NCI-H524 (cell line): ENCODE measurements at places on chromosomes 1 and 21.

DNA sequence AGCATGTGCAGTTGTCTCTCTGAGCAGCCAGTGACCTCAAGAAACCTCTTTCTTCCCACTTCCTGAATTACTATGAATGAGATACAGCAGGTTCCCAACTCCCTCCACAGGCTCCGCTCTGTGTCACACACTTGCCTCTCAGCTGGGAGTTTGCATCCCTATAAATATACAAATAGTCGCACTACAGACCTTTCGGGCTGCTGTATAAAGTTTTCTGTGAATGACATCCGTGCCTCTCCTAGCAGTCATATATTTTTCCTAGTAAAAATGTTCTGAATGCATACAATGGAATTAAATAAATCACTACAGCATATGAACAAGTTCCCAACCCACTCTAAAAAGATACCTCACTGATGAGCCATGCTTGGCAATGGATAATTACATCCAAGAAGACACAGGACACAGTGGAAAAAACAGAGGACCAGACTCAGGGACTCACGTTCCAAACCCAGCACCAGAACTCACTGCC is 66.8 kb downstream of the CAPZB start:
- DNase-seq, result no peak

GRCh38 chr1:2385606-2386280 is 5.6 kb downstream of the MORN1 start:
- DNase-seq, result no peak

DNA sequence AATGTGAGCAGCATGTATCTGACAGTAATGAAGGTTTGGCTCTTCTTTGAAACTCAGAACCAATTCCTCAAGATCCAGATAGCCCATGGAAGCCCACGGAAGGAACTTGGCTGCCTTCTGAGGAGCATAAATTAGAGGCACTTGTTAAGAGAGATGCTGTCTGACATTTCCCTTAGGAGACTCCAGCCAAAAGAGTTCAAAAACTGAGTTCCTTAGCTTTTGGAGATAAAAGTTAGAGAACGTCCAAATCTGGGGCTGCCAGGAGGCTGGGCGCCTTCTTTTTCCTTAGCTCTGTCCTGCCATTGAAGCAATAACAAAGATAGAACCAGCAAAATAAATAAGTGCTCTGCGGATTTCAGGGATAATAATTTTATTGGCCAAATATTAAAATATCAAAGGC is 439.6 kb upstream of the USP24 start:
- no peak for DNase-seq

DNA sequence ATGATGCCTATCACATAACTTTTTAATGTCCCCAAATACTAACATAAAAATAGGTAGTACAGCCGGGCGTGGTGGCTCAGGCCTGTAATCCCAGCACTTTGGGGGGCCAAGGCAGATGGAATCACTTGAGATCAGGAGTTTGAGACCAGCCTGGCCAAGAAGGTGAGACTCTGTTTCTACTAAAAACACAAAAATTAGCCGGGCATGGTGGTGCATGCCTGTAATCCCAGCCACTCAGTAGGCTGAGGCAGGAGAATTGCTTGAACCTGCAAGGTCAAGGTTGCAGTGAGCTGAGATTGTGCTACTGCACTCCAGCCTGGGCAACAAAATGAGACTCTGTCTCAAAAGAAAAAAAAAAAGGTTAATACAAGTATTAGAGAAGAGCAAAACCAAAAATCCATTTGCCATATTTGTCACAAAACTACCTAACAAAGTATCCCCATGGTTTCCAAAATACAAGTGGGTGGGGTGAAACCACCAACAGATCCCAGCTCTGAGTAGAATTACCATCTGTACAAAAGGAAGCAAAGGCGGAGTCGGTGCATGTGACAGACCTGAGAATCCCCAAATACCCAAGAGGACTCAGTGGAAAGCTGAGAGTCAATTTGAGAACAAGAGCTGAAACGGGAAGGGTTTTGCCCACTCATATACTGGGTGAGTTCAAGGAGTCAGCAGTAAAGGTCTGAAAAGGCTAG is 113.2 kb downstream of the TOMM20 start:
- no peak for DNase-seq

DNA sequence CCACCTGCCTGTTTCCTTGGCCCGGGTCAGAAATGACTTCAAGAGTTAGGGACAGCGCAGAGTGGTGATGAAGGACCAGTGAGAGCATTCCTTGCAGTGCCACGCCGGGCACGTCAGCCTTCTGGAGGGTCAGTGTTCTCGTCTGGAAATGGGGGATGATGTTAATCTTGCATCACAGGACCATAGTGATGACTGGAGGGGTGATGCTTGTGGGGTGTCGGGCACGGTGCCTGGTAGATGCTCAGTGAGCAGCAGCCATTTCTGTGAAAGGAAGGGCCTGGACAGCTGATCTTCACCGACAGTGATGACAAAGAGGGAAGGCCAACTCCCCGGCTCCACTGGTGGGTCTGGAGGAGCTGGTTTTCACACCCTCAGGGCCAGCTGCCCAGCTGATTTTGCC is 56.2 kb downstream of the DDX20 start:
- no peak for DNase-seq

- no peak for DNase-seq
These were observed 164.4 kb upstream of the EDN2 start for GRCh38 chr1:41648844-41649243.

DNA sequence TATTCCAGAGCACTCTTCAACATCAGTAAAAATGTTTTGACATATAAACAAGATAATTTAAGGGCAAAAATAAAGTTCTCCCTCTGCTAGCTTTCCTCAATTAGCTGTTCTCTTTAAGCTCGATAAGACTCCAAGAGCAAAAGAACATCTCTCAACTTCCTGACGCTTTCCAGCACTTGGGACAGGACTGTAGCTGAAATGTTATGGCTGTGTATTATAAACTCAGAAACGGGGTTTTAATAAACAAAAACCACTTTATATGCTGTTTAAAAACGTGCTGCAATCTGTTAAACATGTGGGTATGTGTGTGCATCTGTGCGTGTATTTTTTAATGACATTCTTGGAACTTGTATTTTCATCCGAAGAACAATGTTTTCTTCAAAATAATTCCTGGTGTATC is 71.5 kb upstream of the RGS2 start:
- DNase-seq, result no peak

GRCh38 chr1:60169206-60169605 is 95.6 kb upstream of the C1orf87 start:
- no peak for DNase-seq

- peak; percentile 31 for DNase-seq
These were observed at the start of gene GNG4 for GRCh38 chr1:235649368-235650163. GNG4 (minus strand) TSS chr1:235649784; CDS start chr1:235583838, 65,946 bp downstream.

- peak; percentile 52 for DNase-seq
These were observed at the start of gene S1PR1 for GRCh38 chr1:101236516-101237228. S1PR1 (plus strand) TSS chr1:101237019; CDS start chr1:101238985, 1,966 bp downstream.

GRCh38 chr1:41387667-41388091 is 26.4 kb downstream of the FOXO6 start:
- DNase-seq, result peak; percentile 69

DNA sequence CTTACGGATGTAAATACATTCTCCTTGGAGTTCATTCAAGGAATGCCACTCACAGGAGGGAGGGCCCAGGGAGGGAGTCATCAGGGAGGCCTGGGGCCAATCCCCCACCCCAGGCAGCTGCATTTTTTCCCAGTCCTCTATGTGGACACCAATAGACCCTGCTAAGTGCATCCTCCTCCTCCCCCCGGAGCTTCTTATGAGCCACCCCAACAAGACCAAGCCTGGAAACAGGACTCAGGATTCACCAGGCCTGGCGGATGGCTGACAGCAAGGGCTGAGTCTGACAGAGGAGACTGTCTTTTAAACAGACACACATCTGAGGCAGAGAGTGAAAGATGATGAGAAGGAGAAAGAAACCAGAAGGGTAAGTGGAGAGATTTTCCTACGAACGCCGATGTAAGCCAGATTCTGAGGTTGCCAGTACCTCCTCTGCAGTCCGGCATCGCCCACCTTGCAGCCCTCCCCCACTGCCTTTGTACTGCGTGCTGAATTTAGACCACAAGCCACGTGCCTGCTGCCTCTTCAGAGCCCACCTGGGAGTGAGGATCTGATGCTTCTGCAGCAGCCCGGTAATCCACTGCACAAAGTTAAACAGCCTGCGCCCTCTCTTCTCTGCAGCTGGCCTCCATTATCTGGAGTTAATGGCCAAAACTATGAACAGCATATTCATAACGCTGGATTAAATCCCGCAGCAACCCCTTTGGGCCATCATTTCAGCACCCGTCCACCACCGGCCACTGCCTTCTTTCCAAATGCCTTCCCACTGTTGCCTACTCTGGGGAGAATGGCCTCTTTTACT is 17.6 kb upstream of the SFPQ start:
- DNase-seq, result peak; percentile 5

- no peak for DNase-seq
These were observed 55.7 kb upstream of the ACADM start for GRCh38 chr1:75668813-75669212.

DNA sequence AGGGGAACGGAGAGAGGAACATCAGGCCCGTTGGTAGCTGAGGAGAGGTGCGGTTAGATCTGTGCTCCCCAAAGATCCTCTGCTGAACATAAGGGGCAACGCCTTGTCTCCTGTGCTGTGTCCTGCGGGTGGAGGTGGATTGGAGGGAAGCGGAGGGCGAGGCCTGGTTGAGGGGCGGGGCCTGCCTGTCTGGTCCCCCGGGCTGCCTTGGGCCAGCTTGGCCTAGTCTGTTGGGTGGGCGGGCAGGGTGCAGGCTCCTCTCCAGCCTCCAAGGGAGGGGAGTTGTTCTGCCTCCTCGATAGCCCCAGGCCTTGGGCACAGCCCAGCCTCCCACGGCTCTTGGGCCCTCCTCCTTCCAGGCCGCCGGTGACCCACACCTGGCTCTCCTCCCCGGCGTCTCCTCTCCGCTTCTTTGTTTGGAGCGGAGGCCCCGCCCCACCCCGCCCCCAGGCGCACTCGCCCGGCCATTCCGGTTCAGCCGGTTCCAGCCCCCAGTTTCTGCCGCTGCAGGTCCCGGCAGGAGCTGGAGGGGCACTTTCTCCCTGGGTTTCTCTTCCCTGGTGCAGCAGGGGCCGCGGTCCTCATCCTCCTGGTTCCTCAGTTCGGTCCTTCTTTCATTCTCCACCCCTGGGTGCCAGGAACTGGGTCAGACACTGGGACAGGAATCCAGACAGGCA is 19.4 kb downstream of the PTPRF start:
- no peak for DNase-seq

DNA sequence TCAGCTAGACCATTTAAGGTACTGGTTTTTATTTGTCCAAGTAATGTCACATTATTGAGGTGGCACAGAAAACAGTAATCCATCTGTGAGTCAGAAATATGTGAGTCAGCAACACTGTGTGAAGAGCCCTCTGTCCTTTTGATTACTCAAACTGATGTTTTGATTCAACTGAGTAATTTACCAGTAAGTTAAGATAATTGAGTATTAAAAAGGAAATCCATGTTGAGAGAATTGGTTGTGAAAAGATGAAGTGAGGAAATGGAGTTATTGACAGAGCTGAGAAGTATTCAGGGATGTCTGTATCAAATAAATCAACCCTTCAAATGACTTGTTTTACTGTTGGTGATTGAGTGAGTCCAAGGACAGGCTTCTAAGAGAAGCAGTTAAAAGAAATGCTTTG is 302.7 kb upstream of the SGIP1 start:
- DNase-seq, result no peak

GRCh38 chr1:6624710-6625583 is at the start of gene THAP3:
THAP3 (plus strand) TSS chr1:6624868; CDS start chr1:6625219, 351 bp downstream.
- peak; percentile 31 for DNase-seq

DNA sequence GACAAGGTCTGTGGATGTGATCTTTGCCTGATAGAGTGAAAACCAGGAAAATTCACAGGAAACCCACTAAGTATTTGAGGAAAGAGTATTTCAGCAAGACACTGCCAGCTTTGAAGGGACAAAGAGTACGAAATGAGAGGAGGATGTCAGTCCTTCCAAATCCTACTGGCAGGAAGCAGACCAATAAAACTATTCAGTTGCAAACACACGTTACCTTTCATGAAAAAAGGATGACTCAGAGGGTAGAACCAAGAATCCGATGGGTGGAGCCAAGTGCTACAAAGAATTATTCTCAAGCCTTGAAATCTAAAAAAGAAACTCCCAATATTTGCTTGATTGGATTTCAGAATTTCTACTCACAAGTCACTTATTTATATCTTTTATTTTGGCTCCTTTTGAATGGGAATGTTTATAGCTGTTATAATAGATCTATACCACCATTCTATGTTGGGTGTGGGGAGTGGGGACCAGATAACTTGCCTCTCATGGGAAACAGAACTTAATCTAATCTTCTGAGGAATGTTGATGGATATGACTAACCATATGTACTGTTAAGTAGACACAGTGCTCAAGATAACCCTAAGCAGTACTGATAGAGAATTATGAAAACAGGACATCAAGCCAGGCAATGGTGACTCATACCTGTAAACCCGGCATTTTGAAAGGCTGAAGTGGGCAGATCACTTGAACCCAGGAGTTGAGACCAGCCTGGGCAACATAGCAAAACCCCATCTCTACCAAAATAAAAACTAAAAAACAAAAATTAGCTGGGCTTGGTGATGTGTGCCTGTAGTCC is 19.3 kb upstream of the HEATR1 start:
- DNase-seq, result no peak

DNA sequence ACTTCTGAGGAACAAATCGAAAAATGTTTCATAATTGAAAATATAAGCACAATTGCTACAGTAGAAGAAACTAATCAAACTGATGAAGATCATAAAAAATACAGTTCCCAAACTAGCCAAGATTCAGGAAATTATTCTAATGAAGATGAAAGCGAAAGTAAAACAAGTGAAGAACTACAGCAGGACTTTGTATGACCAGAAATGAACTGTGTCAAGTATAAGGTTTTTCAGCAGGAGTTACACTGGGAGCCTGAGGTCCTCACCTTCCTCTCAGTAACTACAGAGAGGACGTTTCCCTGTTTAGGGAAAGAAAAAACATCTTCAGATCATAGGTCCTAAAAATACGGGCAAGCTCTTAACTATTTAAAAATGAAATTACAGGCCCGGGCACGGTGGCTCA is 30.6 kb downstream of the IFNAR1 start:
- no peak for DNase-seq

DNA sequence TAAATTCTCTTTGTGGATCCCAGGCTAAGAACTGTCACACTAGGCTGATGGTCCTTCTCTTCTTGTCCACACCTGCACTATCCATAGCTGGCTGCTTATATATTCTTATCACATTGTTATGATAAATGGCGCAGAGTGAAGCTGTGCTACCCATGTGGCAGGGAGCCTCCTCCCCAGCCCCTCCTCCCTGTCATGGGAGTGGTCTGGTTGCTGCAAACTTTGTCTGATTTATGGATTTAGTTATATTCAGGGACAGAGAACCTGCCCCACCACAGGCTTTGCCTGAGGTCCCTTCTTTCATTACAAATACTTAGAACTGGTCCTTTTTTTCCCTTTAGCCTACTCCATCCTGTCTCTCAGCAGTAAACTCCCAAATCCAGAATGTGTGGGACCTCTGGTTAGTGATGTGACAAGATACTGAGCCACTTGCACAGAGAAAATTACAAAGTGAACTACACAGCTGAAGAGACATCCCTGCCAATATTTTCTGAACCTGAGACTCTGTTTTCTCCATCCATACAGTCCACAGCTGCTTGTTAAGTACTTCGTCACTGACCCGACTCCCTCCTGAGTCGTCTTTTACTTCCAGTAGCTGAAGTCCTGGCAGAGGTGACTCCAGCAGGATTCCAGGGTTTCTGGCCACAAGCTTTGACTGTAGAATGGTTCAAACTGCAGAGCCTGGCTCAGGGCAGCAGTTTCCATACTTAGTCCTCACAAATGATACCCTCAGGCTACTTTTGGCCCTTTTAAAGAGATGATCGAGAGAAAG is 37.6 kb downstream of the PTGFRN start:
- no peak for DNase-seq
